ENCODE measurements at places on chromosomes 4 and X.

GRCh38 chrX:100883654-100884053 is 9.5 kb upstream of the NOX1 start:
- no peak for DNase-seq

DNA sequence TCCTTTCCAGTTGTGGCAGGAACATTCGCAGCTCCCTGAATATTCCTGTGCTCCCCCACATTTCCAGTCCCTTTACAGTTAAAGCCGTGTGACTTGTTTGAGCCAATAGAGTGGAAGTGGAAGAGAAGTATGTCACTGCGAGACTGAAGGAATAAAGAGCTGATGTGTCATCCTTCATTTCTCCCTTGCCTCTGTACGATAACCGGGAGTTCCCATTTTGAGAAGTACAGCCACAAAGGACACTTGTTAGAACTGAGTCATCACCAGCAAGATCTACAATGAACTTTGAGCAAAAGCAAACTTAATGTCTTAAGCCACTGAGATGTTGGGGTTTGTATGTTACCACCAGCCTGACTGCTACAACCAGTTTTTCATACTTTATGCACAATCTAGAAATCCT is 92.3 kb downstream of the SPRY1 start:
- DNase-seq = no peak

DNA sequence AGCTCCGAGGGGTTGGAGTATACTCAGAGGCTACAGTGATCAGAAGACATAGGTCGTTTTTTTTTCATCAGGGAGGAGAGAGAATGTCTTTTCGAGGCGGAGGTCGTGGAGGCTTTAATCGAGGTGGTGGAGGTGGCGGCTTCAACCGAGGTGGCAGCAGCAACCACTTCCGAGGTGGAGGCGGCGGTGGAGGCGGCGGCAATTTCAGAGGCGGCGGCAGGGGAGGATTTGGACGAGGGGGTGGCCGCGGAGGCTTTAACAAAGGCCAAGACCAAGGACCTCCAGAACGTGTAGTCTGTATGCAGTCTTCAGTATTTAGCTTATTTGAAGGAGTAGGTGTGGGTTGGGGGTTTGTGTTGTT is 500 bp downstream of the GAR1 start:
- no peak for DNase-seq

GRCh38 chr4:170339522-170339921 is 249.8 kb upstream of the AADAT start:
- DNase-seq = no peak

GRCh38 chrX:127305013-127305412 is 485.5 kb downstream of the PRR32 start:
- DNase-seq = no peak

GRCh38 chr4:40992472-40993295 is 221.7 kb downstream of the APBB2 start:
- no peak for DNase-seq

- DNase-seq = no peak
Observed at GRCh38 chrX:109362101-109362500, 119.8 kb downstream of the GUCY2F start.

DNA sequence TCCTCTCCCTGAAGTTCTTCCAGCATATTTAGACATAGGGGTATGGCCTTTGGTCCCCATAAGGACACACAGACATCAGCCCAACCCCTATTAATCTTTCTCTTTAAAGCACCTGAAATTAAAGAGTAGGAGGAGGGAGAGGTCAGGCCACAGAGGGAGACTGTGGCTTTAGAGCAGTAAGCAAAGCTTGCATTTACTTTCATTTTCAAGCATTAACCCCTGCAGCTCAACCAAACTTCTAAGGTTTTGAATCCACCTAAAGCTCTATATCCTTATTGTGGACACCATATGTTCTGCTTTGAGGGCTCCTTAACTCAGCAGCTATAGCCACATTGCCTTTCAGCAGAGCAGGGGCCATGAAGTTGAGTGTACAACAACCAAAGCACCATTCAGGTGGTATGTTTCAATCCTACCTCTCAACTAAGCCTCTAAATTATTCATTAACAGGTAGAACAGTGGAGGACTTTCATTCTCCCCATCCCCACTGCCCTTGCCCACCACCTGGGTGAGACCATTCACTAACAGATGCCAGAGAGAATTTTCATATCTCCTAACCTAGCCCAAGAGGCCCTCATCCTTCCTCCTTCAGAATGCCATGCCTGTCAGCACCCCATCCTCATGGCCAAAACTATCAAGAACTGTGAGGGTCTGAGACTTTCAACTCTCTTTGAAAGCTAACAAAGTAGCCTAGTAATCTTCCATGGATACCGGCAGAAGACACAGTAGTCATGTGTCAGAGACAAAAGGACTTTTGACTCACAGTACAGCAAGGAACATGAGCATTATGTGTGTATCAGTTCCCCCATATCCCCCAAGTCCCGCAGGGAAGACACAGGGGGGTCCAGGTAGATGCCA is 20.8 kb downstream of the LIN54 start:
- no peak for DNase-seq

GRCh38 chr4:15717657-15718416 is 15.0 kb downstream of the BST1 start:
- DNase-seq = no peak

- no peak for DNase-seq
Observed at GRCh38 chr4:144782345-144782744, 136.4 kb downstream of the HHIP start.

GRCh38 chrX:110346681-110347080 is 12.0 kb upstream of the RTL9 start:
- DNase-seq = no peak

DNA sequence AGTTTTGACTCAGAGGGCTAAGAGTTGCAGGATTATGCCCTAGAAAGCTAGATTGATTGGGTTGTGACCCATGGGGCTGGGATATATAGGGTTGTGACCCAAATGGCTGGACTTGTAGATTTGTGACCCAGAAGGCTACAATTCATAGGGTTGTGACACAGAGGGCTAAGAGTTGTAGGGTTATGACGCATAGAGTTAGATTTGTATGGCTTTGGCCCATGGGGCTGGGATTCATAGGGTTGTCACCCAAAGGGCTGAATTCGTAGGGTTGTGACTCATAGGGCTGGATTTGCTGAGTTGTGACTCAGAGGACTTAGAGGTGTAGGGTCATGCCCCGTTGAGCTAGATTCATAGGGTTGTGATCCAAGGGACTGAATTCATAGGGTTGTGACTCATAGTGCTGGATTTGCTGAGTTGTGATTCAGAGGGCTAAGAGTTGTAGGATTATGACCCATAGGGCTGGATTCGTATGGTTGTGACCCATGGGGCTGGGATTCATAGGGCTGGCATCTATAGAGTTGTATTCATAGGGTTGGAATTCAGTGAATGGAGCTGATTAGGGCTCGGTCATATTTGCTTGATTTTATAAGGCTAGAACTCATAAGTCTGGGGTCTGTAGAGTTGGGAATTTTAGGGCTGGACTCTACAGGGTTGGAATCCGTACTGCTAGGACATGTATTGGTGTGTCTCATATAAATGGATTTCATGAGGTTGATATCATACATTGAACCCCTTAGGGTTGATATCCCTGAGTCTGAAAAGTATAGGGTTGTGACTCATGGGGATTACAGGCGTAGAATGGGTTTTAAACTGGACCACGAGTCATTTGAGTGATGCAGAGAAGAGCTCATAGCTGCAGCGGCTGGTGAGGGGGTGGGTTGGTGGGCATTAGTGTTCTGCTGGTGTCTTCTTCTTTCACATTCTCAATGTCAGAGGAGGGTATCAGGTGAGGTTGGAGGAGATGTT is 125.7 kb downstream of the CRLF2 start:
- DNase-seq = no peak

DNA sequence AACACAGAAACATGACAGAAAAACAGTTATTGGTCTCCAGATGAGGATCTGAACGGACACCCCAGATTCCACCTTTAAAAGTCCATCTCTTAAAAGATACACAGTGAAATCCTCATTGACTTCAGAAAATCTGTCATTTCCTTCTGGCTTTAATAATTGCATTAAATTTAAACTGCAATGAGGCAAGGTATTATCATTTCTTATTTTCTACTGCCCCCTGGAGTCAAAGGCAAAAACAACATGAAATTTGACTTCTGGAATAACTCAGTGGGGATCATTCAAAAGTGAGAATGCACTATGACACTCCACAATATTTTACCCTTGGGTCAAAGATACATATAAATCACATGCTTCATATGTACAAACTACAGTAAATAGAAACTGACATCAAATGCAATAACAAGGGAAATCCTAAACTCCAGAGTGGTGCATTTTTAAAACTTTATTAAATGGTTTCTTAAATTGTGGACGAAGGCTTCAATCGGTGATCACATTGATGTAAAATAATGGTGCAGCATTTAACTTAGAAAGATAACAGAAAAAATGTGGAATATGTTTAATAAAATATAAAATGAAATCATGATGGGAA is 56.4 kb upstream of the SPANXN1 start:
- DNase-seq = peak; percentile 19

DNA sequence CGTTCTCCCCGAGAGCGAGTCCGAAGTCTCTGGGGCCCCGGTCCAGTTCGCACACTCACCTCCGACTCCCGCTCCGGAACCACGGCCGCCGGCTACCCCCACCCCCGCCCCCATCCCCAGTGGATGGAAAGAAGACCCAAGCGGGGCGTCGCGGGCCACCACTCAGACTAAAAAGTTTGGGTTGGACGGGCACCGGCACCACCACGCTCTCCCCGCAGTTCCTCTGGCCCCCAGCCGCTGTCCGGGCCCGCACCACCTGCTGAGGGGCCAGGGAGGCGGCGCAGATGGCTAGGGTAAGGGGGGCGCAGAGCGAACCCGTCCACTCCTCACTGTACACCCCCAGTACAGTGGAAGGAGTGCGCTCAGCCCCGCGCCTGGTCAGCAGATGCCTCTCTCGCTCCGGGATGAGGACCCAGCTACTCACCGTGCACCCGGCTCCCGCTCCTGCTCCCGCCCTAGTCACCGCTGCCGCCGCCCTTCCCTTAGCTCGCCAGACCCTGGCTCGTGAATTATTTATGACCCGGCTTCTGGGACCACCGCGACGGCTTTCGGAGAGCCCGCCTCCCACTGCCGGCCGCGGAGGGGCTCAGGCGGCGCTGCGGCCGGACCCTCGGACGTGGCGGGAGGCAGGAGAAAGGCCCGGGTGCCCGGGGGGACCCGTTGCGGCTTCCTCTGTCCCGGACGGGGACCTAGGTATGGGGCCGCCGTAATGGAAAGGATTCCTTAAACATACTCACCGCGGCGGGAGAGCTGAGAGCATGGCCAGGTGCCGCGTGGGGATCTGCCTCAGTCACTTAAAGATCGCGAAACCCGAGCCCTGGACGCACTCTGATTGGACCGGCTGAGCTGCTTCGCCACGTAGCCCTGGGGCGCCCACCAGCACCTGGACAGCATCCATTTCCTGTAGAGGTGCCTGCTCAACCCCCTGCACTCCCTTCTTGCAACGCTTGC is at the start of gene PROM1:
TSS of gene PROM1 (minus strand) at position 783 of the 951 bp plus-strand sequence. CDS start 8,117 bp downstream, outside the sequence.
- peak; percentile 89 for DNase-seq

DNA sequence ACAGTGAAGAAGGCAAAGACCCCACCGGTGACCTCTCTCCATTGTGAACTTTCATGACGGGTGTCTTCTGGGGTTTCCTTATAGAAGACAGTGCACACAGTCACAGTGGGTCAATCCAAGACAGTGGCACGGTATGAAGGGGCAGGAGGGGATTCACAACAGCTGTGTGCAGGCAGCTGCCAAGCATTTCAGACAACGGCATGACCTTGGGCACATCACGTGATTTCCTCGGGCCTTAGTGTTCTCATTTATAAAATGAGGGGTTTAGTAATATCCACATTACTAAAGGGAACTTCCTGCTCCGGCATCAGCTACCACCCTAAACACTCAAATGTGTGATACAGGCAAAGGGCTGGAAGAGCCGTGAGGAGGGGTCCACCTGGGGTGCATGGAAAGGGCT is 42.9 kb downstream of the RBM47 start:
- no peak for DNase-seq

GRCh38 chr4:23900636-23901035 is 10.8 kb upstream of the PPARGC1A start:
- no peak for DNase-seq

- no peak for DNase-seq
Observed at GRCh38 chrX:148448686-148449085, 51.7 kb upstream of the AFF2 start.

DNA sequence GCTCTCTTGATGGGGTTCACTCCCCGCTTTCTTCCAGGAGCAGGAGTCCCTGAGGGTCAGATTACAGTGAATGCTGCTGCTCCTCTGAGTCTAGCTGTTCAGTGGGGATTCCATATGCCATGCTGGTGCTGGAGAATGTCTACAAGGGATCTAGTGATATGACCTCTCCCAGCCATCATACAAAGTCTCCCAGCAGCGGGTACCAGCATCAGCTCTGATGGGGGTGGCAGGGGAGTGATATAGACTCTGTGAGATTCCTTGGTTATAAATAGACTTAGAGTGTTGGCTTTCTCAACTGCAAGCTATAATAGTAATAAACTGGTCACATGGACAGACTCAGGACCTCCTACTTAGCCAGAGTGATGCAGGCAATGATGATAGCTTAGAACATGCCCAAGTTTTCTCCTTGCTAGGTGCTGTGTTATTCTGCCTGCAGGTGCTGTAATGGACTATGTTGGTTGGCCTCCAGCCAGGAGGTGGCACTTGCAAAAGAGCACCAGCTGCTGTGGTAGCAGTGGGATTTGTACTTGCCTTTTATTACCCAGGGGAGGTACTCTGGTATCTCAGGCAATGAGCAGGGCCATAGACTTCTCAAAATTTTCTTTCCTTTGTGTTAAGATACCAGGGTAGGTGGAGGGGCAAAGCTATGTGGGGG is 202.9 kb downstream of the CHIC1 start:
- no peak for DNase-seq

- DNase-seq = no peak
Observed at GRCh38 chr4:4960574-4960973, 58.7 kb downstream of the CYTL1 start.

- DNase-seq = no peak
Observed at GRCh38 chr4:176307666-176307930, 12.2 kb upstream of the SPCS3 start.

GRCh38 chr4:139209470-139210063 is 32.5 kb upstream of the ELF2 start:
- DNase-seq = no peak

GRCh38 chrX:147912093-147912801 is 528 bp downstream of the FMR1 start:
- peak; percentile 81 for DNase-seq

DNA sequence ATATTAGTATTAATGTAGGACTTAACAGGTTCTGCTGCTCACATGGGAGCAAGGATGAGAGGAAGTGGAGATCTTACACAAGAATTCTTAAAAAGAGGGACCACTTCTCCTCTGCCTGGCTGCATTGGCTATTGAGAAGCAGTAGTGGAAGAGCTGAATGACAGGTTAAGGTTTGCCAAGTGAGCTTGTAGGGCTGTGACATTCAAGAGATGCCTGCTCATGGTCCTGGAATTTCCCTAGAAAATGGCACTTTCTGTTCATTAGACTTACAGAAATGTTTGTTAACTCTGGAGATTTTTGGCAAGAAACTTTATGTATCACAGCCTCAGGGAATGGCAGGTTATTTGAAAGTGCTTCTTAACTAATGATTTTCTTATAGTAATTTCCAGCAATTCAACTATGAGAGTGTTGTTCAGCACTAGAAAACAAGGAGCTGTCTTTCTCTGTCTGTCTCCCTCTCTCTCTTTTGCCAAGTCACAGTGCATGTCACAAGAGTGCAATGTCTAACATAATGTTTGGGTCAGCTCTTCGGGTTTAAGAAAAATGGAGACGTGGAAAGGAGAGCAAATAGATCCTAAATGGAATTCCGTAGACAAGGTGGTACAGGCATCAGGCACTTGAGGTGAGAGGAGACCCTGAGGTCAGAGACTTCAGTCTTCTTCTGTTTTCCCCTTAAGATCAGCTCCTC is 8.3 kb upstream of the NAP1L5 start:
- DNase-seq = no peak

- DNase-seq = no peak
Observed at GRCh38 chrX:42028109-42028508, 104.8 kb upstream of the CASK start.
